ENCODE measurements at places on chromosomes 6 and 20. TPM values are rescaled to one million over a fixed set of nuclear protein-coding genes. Genes with fewer than 3 reads are reported as not detected.

The ZC2HC1B gene
- total RNA-seq, result not detected

The ABHD16B gene
- total RNA-seq, result not detected

The WFDC10B gene
- not detected for total RNA-seq

The FAM217A gene
- not detected for total RNA-seq

The NHLRC1 gene
- 0.94 TPM for total RNA-seq

The CGA gene
- total RNA-seq, result not detected

- no peaks in the 10 kb centered on the region for H3K27me3 ChIP-seq
- H3K4me3 ChIP-seq, result no peak overlapping the region
- H3K27ac ChIP-seq, result no peak overlapping the region
- no peaks in the 10 kb centered on the region for H3K36me3 ChIP-seq
- DNase-seq, result no peak
These were observed 323.1 kb upstream of the SLC35B3 start for GRCh38 chr6:8758412-8758811.

- H3K4me1 ChIP-seq, result peaks cover 1% of the 10 kb centered on the region
- DNase-seq, result no peak
- no peak overlapping the region for H3K27ac ChIP-seq
- H3K4me3 ChIP-seq, result no peak overlapping the region
- no peaks in the 10 kb centered on the region for H3K36me3 ChIP-seq
These were observed 592.3 kb downstream of the PHF3 start for GRCh38 chr6:64227863-64228262.

DNA sequence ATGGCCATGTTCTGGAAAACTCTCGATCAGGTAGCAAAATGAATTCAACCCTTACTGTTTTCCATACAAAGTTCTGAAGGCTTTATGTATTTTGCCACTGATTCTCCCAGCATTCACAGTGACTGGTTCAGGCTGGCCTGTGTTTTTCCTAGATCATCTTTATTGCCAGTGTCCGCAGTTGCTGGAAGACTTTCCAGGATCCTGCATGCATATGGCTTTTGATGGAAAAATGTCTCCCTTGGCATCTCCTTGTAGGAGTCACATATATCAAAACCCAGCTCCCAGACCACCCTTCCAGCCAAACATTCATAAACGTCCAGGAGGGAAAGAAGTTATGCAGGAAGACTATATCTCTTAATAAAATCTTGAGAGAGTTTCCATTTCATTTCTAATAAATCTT is 588.8 kb downstream of the MAFB start:
- H3K4me1 ChIP-seq, result no peaks in the 10 kb centered on the region
- H3K4me3 ChIP-seq, result no peak overlapping the region
- no peak overlapping the region for H3K27ac ChIP-seq
- no peak for DNase-seq
- no peaks in the 10 kb centered on the region for H3K27me3 ChIP-seq
- H3K36me3 ChIP-seq, result no peaks in the 10 kb centered on the region

GRCh38 chr6:142378138-142378875 is 76.5 kb downstream of the ADGRG6 start:
- no peaks in the 10 kb centered on the region for H3K27me3 ChIP-seq
- H3K27ac ChIP-seq, result no peak overlapping the region
- H3K36me3 ChIP-seq, result no peaks in the 10 kb centered on the region
- no peaks in the 10 kb centered on the region for H3K4me1 ChIP-seq
- DNase-seq, result no peak
- H3K4me3 ChIP-seq, result no peak overlapping the region

DNA sequence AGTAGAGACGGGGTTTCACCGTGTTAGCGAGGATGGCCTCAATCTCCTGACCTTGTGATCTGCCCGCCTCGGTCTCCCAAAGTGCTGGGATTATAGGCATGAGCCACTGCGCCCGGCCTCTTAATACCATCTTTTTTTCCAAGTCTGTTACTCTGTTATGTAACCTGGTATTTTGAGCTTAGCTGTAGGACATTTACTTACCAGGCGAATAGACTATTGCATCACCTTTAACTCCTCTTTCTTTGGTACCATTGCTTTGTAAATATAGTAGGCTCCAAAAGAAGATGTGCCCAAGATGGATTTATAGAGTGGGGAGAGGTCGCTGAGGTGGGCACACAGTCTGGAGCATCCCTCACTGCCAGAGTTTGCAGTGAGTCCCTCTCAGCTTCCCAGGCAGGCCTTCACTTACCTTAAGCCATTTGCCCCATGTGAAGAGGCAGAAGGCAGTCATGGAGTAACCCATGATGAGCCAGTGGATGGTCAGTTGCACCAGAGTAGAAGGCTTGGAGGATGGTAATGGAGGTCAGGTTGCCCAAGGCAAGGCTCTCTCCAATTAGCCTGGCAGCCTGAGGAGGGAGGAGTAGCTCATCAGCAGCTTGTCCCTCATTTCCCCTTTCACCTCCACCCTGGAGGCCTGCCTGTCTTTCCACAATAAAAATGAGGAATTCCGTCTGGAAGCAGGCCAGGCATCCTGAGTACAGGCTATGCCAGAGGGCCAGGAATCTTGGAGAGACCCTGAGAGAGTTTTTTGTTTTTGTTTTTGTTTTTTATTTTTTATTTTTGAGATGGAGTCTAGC is 9.7 kb downstream of the TIAM2 start:
- no peaks in the 10 kb centered on the region for H3K36me3 ChIP-seq
- no peaks in the 10 kb centered on the region for H3K27me3 ChIP-seq
- H3K4me3 ChIP-seq, result no peak overlapping the region
- no peak for DNase-seq

DNA sequence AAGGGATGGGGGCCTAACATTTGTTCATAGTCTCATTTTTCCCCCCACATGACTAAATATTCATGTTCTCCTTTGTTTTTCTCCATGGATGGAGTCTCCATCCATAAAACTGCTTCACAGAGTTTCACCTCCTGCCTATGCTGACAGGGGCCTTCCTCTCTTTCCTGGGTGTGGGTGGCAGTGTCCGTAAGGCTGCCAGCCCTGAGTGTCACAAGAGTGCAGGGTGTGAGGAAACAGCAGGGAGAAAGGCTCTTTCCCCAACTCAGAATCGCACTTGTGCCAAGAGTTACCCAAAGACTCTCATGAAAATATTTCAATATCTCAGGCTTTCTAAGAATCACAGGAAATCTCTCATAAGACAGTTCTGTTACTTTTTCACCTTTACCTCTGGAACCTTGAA is 346.2 kb upstream of the MMS22L start:
- DNase-seq, result no peak
- no peak overlapping the region for H3K27ac ChIP-seq
- peaks cover 2% of the 10 kb centered on the region for H3K4me1 ChIP-seq
- H3K27me3 ChIP-seq, result no peaks in the 10 kb centered on the region
- no peak overlapping the region for H3K4me3 ChIP-seq

DNA sequence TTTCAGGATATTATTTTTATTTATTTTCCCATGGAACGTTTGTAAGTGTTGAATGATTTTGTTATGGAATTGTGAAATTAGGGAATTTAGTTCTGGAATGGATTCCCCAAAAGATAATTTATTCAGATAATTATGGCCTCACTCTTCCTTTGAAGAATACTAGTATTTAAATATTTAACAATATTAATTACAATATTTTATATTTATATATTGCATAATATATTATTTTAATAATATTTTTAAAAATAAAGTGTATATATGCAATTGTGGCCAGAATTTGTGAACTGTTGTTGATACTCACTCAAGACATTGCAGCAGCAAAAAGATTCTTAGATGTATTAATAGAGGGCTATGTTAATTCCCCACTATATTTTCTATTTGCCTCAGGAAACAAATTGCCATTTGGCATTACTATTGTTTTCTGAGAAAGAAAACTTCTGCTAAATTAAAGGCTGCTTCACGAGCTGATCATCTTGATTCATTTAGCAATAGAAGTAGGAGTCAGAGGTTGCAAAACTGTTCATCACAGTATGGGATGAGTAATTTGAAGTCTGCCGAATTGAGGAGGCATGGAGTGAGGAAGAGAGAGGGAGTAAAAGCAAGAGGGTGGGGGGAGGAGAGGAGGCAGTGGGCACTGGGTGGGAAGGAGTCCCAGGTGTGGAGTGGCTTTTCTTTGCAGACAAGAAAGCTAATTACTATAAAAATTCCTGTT is 729.2 kb downstream of the DHX35 start:
- no peak overlapping the region for H3K4me3 ChIP-seq
- DNase-seq, result no peak
- no peak overlapping the region for H3K27ac ChIP-seq
- no peaks in the 10 kb centered on the region for H3K27me3 ChIP-seq
- H3K36me3 ChIP-seq, result no peaks in the 10 kb centered on the region
- H3K4me1 ChIP-seq, result no peaks in the 10 kb centered on the region

DNA sequence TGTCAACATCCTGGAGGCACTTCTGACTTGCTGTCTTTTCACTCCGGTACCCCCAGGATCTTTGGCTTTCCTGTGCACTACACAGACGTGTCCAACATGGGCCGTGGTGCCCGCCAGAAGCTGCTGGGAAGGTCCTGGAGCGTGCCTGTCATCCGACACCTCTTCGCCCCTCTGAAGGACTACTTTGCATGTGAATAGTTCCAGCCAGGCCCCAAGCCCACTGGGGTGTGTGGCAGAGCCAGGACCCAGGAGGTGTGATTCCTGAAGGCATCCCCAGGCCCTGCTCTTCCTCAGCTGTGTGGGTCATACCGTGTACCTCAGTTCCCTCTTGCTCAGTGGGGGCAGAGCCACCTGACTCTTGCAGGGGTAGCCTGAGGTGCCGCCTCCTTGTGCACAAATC is 12.0 kb upstream of the MAPRE1 start:
- DNase-seq, result no peak
- no peaks in the 10 kb centered on the region for H3K4me1 ChIP-seq
- H3K27ac ChIP-seq, result no peak overlapping the region
- no peaks in the 10 kb centered on the region for H3K27me3 ChIP-seq
- H3K4me3 ChIP-seq, result no peak overlapping the region

DNA sequence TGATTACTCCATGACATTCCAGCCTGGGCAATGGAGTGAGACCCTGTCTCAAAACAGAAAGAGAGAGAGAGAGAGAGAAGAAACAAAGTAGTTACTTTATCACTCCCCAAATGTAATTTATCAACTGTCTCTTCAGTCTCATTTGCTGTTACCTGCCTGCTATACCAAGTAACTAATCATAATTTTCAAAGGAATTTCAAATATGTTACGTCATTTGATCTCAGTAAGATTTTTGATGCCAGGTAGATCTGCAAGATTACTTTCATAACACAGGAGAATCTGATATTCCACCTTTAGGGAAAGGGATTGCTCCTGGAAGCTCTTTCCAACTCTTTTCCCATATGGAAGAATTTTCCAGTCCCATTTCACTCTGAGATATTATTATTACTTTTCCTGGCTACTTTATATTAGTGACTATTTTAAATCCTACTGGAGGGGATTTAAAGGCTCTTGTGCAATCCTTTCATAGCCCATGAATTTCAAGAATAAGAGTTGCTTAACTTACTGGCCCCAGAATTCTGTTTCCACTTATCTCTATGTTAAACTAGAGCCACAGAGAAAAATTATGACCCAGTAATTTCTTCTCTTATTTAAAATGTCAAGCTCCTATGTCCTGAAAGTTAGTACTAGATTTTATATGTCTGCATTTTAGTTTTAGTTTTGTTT is 390.2 kb upstream of the FLRT3 start:
- H3K36me3 ChIP-seq, result no peaks in the 10 kb centered on the region
- H3K27ac ChIP-seq, result no peak overlapping the region
- no peak for DNase-seq

DNA sequence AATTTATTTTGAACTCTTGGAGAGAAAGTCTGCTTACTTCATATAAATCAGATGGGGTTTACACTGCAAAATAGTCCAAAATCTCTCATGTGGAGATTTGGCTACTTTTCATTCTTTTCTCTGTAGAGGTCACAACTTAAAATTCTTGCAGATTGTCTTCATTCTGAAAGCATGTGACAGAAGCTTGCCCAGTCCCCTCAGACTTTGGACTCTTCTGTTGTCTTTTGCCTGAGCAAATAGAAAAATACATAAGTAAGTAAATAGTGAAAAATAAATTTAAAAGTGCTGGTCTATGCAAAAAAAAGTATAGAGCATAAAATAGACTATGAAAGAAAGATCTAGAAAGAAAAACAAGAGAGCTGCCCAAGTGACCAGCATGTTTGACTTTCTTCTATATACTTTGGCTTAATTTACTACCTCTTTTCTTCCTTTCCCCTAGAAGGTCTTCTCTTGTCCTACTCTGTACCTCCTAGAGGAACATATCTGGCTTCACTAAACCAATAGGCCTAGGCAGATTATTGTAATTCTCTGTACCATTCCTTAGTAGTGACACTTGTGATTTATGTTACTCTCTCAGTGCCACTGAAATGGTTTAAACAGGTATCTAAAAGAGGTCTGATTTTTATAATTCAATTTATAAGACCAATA is 260.9 kb downstream of the TENT5A start:
- DNase-seq, result no peak
- H3K27me3 ChIP-seq, result no peaks in the 10 kb centered on the region
- H3K27ac ChIP-seq, result no peak overlapping the region
- H3K36me3 ChIP-seq, result no peaks in the 10 kb centered on the region

DNA sequence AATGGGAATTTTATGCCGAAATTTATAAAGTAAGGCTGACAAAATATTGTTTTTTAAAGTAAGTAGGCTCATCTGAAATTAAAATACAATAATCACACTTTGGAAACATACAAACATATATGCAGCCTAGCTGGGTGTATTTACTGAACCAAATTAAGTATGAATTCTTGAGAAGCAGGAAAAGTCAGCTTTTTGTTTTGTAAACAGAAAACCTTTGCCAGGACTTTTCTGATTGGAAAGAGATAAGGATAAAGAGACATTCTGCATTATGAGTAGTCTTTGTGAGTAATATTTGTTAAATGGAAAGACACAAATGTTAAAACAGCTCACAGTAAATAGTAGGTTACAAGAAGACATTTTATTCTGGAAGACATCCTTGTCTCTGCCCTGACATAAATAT is 1380.8 kb downstream of the GRIK2 start:
- no peak overlapping the region for H3K27ac ChIP-seq
- no peak overlapping the region for H3K4me3 ChIP-seq
- DNase-seq, result no peak

DNA sequence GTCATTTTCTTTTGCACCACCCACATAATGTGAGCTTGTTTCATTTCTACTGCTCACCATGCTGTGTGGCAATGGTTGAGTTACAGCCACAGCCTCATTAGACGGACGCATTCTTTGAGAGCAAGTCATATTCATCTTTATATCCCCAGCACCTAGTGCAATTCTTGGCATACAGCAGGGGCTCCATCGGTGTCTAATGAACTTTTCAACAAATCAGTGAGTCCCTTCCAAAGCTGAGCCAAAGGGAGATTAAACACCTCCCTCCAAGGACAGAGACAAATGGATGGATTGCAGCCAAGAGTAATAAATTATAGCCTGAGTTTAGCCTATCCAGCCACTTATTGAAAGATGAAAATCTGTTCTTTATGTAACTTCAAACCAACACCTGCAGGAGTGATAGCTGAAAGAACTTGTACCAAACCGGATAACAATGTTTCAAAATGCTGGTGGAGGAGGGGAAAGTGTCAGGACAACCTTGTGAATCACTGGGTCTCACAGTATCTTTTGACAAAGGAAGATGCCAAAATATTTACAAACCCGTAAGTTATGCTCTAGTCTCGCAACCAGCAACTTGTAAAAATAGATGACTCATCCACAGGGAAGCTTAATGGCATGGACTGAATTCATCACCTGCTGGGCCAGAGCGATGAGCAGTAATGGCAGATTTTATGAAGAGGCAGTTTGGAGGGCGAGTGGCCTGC is 139.0 kb downstream of the PXDC1 start:
- no peak for DNase-seq
- no peaks in the 10 kb centered on the region for H3K27me3 ChIP-seq
- no peaks in the 10 kb centered on the region for H3K4me1 ChIP-seq

- no peaks in the 10 kb centered on the region for H3K4me1 ChIP-seq
- no peaks in the 10 kb centered on the region for H3K27me3 ChIP-seq
- H3K36me3 ChIP-seq, result no peaks in the 10 kb centered on the region
- H3K27ac ChIP-seq, result no peak overlapping the region
These were observed 146.2 kb downstream of the MMS22L start for GRCh38 chr6:97136626-97137358.

Measured in aorta (tissue), 5 donors.